Kidney glomerular epithelial cell (primary cell): ENCODE measurements at places on chromosomes 11 and 22.
A peak's percentile ranks its signal among the peaks of the same experiment; 100 is the strongest.

DNA sequence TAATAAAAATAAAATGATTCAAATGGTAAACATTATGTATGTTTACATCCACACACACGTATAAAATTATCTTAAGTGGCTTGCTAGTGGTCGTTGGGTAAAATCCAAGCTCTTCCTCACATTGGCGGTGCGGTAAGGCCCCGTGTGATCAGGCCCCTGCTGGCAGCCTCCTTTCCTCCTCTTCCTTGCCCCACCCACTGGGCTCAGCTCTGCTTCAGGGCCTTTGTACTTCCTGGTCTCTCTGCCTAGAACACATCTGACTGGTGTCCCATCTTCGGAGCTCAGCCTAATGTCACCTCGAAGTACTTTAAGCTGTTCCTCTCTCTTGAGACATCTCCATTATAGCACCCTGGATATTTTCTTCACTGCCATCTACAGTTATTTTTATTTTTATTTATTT lies 52.8 kb downstream of the OSBP2 start:
- no peak for DNase-seq

DNA sequence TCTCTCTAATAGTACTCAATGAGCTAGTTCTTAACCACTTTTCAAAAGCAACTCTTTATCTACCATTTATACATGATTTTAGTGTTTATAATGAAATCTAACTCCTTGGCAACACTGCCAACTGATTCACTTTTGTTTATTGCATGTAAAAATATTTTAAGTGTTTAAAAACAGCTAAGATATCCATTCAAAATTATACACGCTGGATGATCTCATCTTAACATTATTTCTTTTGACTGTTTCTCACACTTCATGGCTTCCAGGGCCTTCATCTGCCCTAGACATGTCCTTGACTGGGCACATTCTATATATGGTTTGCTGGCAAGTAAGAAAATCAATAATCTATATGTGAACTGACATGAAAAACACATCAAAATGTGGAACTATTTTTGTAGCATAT lies 414.6 kb upstream of the LUZP2 start:
- DNase-seq, result no peak

DNA sequence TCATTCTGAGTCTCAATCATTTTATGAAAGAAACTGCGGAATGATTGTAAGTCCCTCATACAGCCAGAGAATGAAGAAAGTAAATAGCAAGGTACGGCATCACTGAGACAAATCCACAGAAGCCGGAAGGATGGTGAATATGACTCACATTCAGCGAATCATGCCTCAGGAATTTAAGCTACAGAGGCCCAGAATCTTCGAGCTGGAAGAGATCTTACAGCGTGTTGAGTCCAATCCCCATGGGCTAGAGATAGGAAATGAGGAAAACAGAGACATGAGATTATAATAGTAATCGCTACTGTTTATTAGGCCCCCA lies 173.2 kb downstream of the KIF18A start:
- peak; percentile 81 for DNase-seq

- no peak for DNase-seq
Measured at GRCh38 chr11:57792060-57792541, 30.5 kb downstream of the CTNND1 start.

- no peak for DNase-seq
Measured at GRCh38 chr11:126583101-126583500, 227.6 kb downstream of the ST3GAL4 start.

- peak; percentile 96 for DNase-seq
Measured at GRCh38 chr22:21816787-21817496, 50.5 kb downstream of the MAPK1 start.

DNA sequence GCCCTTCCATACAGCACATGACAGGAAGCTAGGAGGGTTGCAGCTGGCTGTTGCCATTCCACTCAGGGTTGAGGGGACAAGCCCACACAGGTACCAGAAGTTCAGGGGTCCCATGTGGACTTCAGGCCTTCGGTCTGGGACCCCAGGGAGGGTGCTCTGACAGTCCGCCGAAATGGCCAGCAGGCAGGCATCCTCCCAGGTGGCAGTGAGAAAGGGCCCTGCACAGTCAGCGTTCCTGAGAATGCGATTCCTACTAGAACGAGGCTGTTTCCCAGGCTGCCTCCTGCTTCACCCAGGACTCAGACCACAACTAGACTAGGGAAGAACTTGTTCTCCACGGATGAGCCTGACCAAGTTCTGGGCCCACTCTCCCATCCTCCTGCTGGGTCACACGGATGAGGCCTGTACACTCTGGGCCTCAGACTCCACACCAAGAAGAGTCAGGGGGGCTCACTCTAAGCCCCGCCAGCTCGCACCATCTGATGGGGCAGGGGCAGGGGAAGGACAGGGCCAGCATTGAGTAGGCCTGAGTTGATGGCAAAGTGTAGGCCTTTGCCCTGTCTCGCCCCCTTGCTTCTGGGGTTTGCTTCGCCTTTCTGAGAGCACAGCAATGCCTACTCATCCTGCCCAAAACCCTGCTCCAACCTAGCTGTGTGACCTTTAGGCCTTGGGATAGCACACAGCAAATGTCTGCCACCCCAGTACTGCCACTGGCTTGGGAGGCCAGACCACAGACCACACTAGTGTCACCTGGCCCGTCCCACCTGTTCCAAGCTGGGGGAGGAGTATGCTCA lies 14.0 kb downstream of the KCNQ1OT1 start:
- no peak for DNase-seq

DNA sequence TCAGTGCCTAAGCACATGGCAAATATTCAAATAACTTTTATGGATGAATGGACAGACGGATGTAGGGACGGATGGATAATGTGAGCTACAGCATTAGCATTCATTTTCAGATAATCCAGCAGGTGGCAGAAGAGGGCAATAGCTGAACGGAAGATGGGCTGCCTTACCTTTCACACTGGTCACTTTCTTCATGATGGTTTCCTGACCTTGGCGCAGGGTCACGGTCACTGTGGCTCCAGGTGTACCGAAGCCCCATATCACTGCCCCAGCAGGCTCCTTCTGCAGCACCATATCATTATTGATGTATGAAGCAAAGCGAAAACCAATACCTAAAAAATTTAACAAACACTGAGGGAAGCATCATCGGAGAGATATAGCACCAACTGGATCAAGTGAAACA lies 4.3 kb downstream of the SIAE start:
- peak; percentile 83 for DNase-seq

DNA sequence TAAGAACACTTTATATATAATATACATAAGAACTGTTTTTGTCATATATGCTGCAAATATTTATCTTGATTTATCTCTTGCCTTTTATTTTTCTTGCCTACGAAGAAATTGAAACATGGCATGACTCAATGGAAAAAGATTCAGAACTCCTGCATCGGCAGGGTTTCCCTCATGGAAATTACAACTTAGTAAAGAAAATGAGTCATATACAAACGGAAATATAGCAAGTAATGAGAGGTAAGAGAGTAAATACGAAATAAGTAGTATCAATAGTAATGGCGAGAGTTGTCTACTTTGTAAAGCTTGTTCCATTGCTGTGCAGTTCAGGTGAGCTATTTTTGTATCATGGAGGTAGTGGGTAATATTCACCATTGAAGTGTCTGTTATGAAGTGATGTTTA lies 350.4 kb downstream of the DDX10 start:
- no peak for DNase-seq

DNA sequence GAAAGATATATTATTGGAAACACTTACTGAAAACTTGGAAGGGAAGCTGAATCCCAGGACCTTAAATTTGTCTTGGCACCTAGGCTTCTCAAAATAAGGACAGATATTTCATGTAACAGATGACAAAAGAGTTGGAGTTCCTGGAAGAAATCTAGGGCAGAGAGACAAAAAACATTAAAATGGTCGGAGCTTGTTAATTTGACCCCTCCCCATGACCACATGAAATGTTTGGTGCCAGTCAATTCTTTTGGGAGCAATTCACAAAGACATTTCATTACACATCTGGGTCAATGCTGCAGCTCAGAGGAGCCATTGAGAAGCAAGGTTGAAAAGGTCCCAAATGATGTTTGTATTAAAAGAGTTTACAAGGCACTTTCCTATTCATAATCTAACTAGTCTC lies 162.0 kb upstream of the GUCY1A2 start:
- no peak for DNase-seq

DNA sequence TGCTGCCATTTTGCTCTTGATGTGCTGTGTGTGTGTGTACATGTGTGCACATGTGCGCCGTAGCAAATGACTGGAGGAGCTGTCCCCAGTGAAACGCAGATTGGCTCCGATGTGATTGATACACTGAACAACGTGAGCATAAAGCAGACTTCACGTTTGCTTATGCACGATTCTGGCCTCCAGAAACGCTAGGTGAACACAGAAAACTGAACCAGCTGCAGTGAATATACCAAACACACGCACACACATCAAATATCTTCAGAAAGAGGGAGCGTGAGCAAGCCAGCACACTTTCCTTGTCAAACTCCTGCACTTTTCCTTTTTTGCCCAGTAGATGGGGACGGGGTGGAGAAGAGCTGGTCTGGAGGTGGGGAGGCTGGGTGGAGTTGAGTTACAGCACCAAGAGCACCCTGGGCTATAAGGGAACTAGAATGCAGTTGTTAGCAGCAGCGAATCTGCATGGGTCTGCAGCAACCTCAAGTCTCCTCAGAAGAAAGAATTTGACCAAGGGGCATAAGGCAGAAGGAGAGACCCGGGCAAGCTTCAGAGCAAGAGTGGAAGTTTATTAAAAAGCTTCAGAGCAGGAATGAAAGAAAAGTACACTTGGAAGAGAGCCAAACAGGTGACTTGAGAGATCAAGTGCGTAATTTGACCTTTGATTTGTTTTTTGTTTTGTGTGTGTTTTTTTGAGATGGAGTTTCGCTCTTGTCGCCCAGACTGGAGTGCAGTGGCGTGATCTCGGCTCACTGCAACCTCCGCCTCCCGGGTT lies 77.8 kb upstream of the CADM1 start:
- no peak for DNase-seq

- DNase-seq, result peak; percentile 55
Measured at GRCh38 chr22:28051787-28052356, 132.8 kb upstream of the PITPNB start.

DNA sequence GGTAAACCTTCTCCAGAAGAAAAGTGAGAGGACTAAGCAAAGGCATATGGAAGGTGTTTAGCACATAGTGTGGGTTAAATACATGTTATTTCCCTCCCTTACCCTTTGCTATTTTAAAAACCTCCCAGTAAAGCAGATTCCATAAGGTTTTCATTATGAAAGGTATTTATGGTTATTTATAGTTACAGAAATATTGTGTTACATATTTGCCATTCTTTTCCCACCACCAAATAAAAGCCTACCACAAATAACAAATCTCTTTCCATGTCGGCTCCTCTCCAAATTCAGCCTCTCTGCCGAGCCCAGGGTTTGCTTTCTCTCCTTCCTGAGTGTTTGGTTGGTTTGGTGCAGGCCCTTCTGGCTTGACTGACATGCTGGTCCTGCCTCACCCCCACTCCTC lies 64.4 kb downstream of the INSC start:
- DNase-seq, result no peak

DNA sequence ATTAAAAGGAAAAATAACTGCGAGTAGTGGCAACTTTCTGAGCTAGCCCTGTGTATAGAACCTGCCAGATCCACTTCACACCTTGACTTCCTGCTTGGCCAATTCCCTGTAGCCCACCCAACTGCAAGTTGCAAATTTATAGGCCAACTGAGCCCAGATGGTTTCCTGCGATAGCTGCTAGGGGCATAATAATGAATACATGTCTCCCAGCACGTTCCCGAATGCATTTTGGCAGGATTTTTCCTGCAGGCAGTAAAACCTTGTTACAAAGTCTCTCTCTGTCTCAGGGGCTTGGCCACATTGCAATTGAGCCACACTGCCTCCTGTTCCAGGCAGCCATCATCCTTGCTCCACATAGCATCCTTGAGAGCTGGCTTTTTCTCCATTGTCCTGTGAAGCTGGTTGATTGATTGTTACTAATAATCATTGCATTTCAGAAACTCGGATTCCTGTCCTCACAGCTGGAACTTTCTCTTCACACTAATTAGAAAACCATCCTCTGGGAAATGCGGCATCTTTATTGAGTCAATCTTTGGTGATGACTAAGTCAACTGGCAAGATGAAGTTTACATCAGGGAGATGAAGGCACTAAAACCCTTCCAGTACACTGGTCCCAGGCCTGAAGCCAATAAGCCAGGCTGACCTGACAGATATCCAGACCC lies 18.6 kb upstream of the LMO2 start:
- no peak for DNase-seq

GRCh38 chr11:17277024-17277584 lies 565 bp downstream of the NUCB2 start:
- peak; percentile 31 for DNase-seq

DNA sequence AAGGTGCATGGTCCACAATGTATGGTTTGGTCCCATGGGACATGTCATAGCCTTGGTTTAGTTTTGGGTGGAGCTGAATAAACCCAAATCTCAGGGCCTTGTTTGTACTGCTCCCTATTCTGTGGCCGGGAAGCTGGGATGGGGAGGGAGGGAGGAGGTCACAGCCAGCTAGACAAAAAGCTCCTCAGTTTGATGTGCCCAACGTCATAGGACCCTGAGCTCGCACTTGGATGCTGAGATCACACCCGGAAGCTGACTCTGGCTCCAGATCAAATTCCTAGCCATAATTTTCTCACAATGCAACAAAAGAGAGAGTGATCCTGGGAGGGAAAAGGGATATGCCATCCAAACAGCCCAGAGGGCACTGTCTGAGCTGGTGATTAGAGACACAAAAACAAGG lies 1.5 kb downstream of the HSPB2 start:
- peak; percentile 46 for DNase-seq

DNA sequence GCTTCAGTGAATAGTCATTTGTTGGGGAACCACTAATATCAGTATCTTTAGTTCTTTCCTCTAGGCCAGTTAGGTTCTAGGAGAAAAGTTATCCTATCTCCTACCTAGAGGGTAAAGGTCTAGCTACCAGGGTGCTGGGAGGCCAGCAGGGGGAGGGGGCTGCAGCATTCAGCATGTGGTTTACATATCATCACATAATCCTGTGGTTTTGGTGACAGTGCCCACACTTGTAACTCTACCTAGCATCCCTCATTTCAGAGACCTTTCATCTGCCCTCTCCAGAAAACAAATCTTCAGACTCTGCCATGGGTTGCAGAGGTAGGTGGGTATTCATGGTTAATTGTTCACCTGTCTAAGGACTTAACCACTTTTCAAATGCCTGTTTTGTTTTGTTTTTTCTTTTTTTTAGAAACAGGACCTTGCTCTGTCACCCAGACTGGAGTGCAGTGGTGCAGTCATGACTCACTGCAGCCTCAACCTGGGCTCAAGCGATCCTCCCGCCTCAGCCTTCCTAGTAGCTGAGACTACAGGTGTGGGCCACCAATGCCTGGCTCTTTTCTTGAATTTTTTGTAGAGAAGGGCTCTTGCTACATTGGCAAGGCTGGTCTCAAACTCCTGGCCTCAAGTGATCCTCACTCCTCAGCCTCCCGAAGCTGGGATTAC lies 146.8 kb downstream of the ENTHD1 start:
- no peak for DNase-seq

GRCh38 chr11:44577231-44577830 lies 11.9 kb downstream of the CD82 start:
- DNase-seq, result no peak
